ENCODE measurements at places on chromosomes 13 and 19.

DNA sequence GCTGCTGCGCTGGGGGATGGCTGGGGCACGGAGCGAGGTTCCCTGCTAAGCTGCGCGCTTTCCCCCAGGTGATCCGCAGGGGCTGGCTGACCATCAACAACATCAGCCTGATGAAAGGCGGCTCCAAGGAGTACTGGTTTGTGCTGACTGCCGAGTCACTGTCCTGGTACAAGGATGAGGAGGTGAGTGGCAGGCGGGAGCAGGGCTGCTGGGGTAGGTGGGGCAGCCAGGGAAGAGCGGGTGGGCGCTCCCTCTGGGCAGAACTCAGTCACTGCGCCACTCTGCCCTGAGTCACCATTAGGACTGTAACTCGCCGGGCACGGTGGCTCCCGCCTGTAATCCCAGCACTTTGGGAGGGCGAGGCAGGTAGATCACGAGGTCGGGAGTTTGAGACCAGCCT is 23.8 kb downstream of the TMED1 start:
- no peak for DNase-seq

DNA sequence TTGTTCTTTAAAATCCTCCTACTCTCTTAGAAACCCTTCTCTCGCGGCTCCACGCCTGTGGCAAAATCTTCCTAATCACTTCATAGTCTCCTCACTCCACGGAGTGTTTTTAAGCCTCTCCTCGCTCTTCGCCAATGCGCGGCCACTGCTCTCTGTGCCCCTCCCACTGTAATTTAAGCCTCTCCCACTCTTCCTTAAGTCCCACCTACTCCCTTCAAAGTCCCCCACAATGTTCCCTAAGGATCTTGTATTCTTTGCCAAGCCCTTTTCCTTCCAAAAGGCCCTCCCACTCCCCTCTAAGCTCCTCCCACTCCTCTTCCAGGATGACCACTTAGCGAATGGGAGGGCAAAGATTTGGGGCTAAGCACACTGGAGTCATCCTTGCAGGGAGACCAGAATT is 1.3 kb downstream of the FIZ1 start:
- DNase-seq: no peak

- no peak for DNase-seq
These were observed 1315.8 kb downstream of the EFNB2 start for GRCh38 chr13:105219651-105220050.

DNA sequence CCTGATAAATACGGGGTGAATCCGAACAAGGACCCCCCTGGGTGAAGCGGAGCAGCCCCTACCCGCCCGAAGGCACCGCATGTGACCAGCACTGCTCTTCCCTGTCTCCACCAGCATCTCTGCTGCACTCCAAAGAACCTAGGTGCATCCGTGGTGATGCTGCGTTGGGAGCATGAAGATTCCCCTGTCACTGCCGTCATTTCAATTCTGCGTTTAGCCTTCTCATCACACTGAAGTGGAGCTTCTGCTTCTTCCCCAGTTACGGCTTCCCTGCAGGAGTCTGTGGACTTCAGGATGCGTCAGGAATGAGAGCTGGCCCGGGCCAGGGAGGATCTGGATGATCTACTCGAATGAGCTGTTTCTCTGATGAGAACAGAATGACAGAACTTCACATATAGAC is 47.9 kb downstream of the SPACA7 start:
- no peak for DNase-seq

DNA sequence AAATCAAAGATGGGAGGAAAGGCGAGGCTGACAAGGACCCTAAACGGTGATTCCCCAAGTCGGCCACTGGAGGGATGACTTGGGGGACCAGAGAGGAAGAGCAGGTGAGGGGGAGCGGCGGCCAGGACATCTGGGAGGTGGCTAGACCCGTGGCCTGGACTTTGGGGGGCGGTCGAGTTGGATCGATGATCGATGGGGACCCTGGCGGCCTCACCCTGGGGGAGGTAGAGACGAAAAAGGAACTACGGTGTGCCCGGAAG is 7.7 kb upstream of the CIRBP start:
- no peak for DNase-seq

DNA sequence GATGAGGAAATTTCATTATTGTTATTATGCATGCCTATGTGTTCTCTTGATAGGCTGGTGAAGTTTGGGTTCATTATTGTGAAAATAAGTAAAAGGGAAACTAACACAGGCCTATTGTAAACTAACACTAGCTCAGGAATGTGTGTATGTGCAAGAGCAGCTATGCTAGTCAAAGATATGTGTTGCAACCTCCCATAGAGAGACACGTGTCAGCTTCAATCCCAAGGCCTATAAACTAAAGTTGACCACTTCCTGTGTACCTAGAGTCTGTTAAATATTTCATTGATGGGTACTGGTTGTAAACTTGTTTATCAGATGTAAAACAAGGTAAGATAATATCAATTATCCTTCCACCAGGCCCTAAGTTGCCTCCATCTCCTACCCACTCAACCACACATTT is 44.7 kb upstream of the ZNF30 start:
- no peak for DNase-seq

DNA sequence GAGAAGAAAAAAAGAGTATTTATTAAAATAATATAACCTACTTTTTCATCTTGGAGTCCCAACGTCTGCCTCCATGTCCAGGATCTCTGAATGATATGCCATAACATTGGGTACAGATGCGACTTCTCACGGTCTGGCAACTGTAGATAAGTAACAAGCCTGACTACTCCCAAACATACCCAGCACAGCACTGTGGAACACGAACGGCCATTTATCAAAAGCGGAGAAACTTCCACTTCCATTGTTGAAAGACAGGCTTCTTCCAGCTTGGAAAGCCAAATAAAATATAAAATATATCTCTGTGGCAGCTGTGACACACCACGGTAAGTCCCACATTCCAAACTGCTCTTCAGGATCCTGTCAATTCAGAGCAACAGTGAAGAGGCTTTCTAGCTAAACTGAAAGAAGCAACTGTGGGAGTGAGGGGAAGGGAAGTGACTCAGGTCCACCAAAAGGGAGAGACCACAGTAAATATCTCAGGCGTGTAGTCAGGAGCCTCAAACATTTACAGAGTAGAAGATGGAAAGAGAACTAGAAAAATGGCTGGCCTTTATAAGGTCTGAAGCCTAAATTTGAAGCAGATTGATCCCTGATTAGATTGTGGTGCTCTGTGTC is 331.7 kb downstream of the LIG4 start:
- DNase-seq: no peak

DNA sequence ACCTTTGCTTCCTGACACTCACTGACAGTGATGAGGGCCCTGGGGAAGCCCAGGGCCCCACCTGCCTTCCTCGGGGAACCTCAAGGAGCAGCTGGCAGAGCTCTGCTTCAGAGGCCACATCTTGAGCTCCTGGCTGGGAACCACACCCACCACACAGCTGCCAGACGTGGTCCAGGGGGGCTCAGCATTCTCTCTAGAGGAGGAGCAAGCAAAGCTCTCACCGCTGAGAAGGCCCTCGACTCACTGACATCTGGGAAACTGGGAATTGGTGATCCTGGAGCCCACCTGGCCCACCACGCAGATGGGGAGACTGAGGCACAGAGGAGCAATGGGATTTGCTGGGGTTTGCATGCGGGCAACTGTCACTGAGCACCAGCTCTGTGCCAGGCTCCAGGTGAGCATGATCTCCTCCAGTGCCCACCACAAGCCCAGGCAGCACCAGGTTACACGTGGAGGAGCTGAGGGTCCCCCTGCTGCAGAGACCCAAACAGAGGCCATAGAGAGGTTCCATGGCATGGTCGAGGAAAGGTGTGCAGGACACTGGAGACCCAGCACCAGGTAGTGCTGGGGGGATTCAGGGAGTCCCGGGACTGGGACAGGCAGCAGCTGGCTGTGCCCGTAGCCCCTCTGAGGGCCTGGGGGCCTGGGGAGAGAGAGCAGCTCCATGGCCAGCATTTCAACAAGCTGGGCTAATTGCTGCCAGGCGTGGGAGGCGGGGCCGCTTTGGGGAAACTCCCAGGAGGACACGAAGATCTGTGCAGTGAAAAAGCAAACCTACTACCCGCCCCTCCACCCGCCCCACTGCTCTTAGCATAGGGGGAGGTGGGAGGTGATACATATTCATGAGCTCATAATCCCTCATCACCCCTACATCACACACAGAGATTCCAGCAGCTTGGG is 33.4 kb downstream of the PEPD start:
- no peak for DNase-seq

GRCh38 chr19:13981021-13981420 is 25.1 kb downstream of the RFX1 start:
- DNase-seq: no peak

DNA sequence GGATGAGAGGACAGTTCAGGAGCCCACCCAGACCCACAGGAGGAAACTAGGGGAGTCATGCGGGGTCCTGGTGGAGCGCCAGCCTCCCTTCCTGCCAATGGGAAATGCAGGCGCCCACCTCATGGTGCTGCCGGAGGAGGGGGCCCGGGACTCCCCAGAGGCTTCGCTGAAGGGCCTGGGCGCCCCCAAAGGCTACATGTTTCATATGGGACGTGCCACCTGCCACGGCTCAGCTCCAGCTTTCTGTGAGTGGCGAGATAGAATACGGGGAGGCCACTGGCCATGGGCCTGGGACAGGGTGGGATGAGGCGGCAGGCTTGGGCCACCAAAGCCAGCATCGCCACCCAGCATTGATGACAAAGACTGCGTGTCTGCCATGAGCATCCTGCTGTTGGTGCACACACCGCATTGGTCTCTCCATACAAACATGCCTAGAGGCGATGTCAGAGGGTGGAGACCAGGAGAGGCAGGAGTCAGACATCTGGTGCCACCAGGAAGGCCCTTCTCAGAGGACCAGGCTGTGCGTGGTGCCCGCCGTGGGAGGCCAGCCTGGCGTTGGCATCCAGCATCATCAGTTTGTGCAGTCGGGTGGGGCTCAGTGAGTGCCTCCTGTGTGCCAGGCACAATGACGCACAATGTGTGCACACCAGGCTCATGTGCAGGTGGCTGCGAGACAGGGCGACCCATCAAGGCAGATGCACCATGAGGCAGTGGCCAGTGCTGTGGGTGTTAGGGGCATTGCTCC is 1.2 kb upstream of the F10 start:
- no peak for DNase-seq

GRCh38 chr19:11203194-11204075 is 6.1 kb upstream of the KANK2 start:
- DNase-seq: no peak

DNA sequence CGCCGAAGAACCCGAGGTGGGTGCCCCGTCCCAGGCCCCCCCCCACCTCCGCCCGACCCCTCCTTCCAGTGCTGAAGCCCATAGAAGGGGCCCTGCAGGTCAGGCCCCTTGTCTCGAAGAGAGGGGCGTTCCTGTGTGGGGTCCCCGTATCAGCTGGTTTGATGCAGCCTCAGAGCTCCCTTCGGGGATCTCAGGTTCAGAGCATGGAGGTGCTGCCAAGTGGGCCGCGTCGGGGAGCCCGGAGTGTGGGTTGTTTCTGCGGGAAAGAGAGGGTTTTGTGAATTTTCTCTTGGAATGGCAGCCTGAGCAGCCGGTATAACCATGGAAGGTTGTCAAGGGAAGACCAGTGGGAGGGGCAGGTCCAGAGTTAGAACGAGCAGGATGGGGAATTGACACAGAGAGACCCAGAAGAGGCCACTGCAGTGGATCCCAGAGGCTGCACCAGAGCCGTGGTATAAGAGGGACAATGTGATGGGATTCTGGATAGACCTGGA is 384 bp downstream of the TRAPPC2B start:
- DNase-seq: no peak

GRCh38 chr13:27450921-27451471 is 632 bp upstream of the MTIF3 start:
- DNase-seq: peak; percentile 24

- DNase-seq: no peak
These were observed 1221.7 kb upstream of the SPRY2 start for GRCh38 chr13:81562598-81562997.

DNA sequence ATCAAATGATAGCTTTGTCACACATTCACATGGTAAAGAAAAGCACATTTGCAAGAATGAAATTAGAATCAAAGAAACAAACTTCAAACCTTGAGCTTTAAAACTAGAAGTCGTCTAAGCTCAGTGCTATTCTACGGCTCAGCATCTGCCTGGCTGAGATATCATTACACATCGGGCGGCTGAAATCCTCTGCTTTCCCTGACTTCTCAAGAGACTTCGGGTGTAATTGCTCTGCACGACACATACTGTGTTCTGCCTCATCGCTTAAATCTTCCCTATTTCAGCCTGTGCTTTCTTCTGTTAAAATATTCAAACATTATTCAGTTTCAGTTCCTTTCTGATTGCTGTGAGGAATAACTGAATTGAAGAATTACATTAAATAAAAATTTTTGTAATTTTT is 265.3 kb downstream of the NALCN start:
- no peak for DNase-seq

GRCh38 chr13:24116131-24116530 is 44.4 kb upstream of the SPATA13 start:
- no peak for DNase-seq

DNA sequence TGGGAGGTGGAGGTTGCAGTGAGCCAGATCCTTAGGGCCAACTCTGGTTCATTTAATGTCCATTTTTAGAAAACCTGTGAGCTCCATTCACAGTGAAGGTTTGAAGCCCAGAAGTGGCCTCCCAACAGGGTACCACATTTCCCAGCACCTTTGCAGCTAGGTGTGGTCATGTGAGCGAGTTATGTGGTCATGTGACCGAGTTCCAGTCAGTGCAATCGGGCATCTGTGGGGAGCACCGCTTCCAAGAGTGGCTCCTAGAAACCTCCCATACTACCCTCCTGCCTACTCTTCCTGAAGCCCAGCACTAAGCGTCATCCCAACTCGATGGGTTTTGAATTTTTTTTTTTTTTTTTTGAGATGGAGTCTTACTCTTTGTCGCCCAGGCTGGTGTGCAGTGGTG is 663 bp upstream of the PLA2G4C start:
- no peak for DNase-seq

DNA sequence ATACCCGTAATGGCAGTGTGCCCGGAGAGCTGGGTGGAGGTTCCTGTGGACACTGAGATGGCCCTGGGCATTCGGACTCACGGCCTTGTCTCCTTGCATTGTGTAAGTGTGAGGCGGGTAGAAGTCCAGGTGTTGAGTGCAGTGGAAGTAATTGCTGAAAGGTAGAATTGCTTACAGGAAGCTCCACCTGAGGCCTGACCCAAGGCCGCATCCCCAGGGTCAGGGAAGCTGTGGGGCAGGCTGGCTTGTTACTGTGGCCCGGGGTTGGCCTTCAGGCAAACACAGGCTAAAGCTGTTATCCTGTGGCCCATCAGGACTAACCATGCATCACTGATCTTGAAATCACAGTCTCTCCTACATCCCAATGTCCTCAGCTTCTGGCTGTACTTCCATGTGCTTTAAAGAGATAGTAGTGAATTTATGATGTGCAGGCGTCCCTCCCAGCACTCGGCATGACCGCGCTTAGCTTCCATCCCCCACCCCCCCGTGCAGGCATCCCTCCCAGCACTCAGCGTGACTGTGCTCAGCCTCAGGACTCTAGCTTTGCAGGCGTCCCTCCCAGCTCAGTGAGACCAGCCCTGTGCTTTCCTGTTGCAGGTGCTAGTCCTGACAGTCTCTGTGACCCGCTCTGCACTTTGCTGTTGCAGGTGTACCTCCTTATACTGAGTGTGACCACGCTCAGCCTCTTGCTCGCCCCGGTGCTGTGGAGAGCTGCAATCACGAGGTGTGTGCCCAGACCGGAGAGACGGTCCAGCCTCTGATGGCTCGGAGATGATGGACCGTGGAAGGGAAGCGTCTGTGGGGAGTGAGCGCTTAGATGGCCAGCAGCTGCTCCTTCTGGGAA is 35.6 kb upstream of the TFDP1 start:
- DNase-seq: no peak

GRCh38 chr13:65154661-65155447 is 2075.3 kb downstream of the PCDH9 start:
- no peak for DNase-seq

GRCh38 chr13:45851171-45851921 is at the start of gene SIAH3:
Gene SIAH3, minus strand, starts transcription at chr13:45851753. Its CDS starts 124 bp downstream, at chr13:45851629.
- peak; percentile 10 for DNase-seq
